ENCODE measurements at places on chromosomes 13 and 19.

DNA sequence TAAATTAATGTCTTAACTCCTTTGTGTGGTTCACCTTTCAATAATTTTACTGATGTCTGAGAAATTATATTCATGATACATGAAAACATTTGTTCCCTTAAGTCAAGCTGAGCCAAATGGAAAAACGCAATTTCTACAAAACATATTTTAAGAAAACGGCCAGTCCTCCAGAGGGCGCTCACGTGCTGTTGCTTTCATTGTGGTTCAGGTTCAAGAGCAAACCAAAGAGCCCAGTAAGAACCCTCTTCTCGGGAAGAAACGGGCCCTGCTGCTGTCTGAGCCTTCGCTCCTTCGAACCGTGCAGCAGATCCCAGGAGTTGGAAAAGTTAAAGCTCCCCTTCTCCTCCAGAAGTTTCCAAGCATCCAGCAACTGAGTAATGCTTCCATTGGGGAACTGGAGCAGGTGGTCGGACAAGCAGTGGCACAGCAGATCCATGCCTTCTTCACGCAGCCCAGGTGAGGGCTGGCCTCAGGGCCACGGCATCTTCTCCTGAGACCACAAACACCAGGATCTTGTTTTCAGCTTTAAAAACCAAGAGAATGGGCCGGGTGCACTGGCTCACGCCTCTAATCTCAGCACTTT lies 4.3 kb downstream of the FAAP24 start:
- DNase-seq, result peak; percentile 64

- DNase-seq, result no peak
These were observed 34.9 kb upstream of the PSPC1 start for GRCh38 chr13:19817510-19818158.

DNA sequence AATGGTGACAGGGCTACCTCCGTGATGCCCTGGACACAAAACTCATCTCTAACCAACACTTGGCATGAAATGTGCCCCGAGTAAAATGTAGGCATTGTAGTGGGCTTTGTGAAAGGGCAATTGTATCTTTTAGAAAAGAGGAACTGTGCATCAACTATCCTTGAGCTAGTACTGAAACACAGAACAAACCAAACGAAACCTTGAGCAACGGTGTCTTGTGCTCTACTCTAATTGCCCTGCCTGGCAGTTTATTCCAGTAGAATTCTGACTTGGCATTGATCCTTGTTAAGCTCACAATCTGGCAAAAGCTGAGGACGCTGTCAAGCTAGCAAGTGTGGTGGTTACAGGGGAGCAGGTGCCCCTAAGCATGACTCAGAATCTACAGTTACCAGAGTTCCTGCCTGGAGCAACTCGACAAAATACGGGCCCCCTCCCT lies 707.1 kb upstream of the SPRY2 start:
- peak; percentile 38 for DNase-seq

DNA sequence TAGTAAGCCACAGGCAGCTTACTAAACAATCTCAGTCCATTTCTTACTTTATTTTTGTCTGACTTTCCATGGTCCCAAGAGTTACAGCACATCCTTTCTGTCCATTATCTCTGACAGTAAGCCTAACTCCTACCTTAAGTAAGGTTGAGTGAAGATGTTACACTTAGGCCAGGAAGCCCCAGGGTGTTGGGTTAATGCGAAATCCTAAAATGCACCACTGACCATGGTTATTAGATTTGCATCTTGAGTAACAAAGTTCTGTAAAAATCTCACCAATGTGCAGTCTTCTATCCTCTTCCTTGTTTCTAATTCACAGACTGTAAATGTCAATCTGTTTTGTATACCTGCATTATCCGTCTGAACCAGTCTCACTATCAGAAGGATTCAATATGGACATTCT lies 462.5 kb downstream of the FGF14 start:
- no peak for DNase-seq

DNA sequence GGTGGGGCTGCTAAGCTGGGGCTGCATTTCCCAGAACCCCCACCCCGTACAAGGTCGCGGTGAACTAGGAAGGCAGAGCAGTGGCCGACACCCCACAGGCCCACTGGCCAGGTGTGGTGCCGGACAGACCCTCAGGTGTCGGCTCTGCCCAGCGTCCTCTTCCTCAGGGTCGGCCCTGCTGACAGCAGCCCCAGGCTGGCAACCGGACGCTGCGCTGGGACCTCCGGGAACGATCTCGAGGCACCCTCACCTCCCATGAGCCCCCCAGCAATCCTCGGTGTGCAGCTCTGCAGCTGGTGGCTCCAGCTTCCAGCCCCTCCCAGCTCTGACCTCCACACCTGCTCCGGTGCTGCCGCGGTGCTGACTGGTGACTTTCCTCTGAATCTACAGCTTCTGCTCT lies 142.9 kb upstream of the SPACA7 start:
- DNase-seq, result no peak

DNA sequence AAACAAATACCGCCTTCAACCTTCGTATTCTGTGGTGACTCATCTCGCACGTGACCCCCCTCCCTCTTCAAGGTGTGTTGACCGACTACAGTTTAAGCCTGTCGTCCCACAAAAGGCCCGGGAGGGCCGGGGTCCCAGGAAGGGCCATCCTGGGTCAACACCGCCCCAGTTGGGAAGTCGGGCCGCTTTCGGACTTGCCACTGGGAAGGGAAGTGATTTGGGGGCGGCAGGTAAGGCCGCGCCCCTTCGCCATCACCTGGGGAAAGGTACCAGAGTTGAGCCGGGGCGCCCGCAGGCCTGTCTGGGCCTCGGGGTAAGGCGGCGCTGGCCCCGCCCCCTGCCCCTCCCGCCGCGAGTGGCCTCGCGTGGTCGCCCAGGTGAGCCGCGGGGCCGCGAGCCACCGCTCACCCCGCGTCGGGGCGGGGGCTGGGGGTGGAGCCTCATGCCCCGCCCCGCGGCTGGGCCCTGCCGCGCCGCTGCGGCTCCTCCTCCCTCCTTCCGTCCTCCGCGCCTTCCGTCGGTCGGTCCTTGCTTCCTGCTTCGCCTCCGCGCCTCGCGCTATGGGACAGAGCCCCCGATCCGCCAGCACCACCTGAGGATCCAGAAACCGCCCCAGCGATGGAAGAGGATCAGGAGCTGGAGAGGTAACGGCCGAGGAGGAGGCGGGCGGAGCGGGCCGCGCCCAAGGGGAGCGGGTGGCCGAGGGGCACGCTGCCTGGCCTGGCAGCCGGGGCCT lies at the start of gene POLR1D:
Gene POLR1D (plus strand): TSS at position 527 of the 736 bp plus-strand sequence. CDS start 92 bp downstream, at position 619.
- DNase-seq, result peak; percentile 65

DNA sequence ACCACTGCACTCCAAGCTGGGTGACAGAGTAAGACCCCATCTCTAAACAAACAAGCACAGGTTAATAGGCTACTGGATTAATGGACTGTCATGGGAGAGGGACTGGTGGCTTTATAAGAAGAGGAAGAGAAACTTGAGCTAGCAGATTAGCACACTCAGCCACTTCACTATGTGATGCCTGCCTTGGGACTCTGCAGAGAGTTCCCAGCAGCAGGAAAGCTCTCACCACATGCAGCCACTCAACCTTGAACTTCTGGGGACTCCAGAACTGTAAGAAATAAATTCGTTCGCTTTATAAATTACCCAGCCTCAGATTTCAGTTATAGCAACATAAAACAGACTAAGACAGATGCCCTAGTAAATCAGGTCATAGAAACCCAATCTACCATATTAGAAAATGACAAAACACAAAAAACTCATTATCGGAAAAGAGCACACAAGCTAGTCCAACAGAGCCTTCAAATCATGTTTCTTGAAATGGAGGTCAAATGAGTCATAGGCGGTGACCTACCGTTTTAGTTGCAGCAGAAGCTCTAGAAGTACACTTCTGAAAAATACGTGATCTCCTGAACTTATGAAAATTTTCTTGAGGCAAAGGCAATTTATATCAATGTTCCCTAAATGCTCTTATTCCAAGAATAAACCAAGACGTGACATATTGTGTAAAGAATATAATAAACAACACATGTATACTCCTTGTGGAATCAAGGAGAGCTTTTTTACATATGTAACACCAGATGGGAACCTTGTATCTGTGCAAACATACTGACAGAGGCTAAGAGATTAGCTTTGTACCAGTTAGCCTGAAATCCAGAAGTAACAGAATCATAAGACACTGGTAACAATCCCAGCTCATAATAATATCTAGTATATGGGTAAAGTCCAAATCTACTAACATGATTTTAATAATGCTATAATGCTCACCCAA lies 340.9 kb upstream of the SGCG start:
- DNase-seq, result peak; percentile 82

- no peak for DNase-seq
These were observed 350.0 kb downstream of the ZNF536 start for GRCh38 chr19:30722186-30722585.

DNA sequence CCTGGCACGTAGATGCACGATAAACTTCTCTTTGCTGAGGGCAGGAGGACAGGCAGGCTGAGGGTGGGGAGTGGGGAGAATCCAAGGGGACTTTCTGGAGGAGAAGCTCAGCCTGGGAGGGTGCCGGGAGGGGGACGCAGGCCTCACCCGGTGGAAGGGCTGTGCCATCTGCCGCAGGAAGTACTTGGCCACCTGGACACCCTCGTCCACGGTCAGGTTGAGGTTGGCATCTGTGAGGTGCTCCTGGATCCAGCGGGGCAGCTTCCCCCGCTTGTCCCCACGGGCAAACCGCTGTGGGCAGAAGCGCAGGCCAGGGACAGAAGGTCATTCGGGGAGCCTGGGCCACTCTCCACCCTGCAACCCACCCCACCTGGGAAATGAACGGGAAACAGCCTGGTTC lies 11.5 kb downstream of the KLC3 start:
- no peak for DNase-seq

DNA sequence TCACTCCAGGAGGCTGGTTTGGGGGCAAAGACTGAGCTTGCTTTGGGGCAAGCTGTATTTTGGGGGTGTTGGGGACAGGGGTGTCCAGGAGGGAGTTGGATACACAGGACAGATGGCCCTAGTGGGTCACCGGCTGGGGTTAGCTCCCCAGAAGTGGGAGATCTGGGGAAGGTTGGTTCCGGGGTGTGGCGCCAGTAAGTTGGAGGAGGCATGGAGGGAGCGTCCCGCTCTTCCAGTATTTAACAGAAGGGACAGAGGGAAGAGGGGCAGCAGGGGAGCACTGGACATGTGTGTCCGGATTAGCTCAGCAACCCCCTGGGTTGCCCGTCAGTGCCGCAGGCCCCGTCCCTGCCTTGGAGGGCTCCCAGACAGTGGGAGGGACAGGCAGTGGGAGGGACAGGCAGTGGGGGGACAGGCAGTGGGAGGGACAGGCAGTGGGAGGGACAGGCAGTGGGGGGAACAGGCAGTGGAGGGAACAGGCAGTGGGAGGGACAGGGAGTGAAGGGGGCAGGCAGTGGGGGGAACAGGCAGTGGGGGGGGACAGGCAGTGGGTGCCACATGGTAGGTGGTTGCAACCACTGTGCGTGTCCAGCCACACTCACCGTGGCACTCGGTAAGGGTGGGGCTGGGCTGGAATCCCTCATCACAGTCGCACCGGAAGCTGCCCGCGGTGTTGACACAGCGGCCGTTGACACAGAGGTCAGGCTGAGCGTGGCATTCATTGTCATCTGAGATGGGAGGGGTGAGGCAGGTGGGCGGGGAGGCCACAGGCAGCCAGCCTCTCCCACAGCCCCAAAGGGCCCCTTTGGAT lies 33.2 kb downstream of the CCL25 start:
- peak; percentile 67 for DNase-seq

DNA sequence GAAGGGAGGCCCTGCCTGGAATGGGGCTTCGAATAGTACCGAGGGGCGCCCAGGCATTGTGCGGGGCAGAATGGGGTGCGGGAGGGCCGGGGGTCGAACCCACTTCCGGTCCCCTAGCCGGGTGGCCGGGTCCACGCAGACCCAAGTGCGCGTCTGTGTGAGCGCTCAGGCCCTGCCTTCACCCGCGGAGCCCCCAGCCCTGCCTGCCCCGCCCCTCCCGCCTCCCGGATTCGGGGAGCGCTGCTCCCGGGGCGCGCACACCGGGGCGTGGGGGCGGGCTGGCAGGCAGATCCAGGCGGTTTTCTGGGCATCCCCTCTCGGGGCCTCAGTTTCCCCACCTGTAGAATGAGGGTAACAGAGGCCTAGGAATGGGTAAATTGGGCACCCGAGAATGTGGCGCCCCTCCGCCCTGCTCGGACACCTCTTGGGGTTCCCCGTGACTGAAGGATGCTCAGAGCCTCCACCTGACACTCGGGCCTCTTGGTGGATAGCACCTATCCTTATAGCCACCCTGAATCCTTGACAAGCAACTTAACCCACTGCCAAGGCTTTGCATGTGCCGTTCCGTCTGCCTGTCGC lies 682 bp downstream of the PIK3R2 start:
- no peak for DNase-seq

GRCh38 chr19:21581646-21582240 lies 76.3 kb downstream of the ZNF429 start:
- DNase-seq, result no peak

DNA sequence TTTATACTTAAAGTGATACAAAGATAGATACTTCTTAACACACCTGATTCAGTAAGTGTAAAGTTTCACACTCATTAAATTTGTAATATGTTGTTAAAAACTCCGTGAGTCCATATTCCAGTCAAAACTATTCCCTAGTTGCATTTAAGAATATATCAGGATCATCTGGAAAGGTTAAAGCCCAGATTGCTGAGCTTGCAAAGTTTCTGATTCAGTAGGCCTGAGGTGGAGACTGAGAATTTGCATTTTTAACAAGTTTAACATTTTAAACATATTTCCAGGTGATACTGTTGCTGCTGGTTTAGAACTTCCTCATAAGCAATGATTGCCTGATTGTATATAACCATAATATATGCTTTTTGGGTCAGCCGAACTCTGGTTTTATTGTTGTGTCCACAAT lies 1998.6 kb upstream of the PCDH20 start:
- no peak for DNase-seq

- DNase-seq, result peak; percentile 80
These were observed at the start of gene PTGIR for GRCh38 chr19:46624958-46625661. TSS of gene PTGIR (minus strand) at chr19:46625089. CDS start at chr19:46624225, 864 bp downstream.

DNA sequence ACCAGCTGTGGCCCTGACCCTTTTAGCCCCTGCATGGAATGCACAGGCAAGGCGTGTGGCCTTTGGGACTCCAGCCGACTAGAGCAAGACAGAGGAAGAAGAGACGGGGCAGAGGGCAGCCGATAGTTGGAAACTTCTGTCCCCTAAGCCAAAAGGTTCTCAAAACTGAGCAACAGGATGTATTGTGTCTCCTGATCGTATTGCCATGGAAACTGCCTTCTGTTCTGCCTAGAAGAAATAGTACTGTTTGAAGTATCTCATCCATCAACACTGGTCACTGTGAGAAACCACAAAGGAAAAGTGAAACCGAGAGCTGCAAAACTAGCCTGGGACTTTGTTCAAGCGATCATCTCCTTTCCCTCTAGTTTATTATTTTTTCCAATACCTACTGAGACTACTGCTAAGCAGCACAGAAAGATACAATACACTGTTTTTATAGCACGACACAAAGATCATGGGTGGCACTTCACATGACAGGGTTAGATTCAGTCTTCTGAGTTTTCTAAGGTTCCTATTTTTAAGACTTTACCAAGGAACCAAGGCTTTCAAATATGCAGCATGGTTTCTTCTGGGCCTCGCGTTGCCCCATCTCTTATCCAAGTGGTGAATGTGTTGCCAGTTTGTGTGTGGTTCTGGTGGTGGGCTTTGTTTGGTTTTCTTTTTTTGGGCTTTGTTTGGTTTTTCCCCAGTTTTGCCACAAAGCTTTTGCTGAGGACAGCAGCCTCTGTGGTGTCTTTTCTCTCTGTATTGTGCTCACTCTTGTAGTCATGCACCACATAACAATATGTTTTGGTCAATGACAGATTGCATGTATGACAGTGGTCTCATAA lies 49.3 kb upstream of the GPR183 start:
- peak; percentile 95 for DNase-seq

All from MV-4-11 (cell line).